Posterior cingulate gyrus (tissue), 11 donors: ENCODE measurements at places on chromosomes 2 and 18.

GRCh38 chr18:66138642-66139041 is 387.8 kb downstream of the CDH7 start:
- no peak for DNase-seq

- peak; percentile 90 for DNase-seq
Measured at GRCh38 chr2:239380831-239381708, 19.8 kb downstream of the HDAC4 start.

- DNase-seq, result no peak
Measured at GRCh38 chr2:16187482-16187817, 247.1 kb downstream of the MYCN start.

- peak; percentile 78 for DNase-seq
Measured at GRCh38 chr2:46780801-46781445, 134.7 kb downstream of the MCFD2 start.

GRCh38 chr18:3599195-3599594 is 149.2 kb downstream of the TGIF1 start:
- DNase-seq, result no peak

DNA sequence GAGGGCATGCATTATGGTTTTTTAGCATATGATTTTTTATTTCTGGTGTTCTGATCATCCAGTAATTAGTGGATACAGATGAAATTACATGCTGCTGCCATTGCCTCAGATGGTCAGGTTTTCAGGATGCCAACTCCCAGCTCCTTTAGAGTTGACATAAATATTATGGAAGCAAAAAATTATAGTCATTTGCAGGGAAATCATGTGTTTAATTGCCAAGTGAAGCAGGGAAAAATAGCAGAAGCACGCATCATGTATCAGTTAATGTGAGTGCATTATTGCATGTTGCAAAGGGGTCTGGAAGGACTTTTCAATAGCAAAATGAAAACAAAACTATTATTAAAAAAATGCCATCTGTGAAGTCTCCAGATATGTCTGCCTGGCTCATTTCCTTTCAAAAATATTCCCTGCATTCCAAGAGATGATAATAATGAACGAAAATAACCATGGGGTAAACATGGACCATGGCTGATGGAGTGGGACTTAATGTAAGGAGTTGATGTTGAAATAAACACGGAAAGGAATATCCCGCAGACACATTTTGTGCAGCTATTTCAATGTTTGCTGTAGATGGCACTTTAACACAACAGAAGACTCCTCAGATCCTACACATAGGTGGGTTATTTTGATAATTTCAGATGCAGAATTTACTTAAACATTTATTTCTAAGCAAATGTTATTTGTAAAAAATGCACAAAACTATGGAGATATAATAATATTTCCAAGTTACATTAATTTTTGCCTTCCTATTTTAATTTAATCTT is 87.7 kb upstream of the DYNAP start:
- no peak for DNase-seq

- DNase-seq, result no peak
Measured at GRCh38 chr2:47697000-47697601, 85.8 kb upstream of the MSH6 start.

DNA sequence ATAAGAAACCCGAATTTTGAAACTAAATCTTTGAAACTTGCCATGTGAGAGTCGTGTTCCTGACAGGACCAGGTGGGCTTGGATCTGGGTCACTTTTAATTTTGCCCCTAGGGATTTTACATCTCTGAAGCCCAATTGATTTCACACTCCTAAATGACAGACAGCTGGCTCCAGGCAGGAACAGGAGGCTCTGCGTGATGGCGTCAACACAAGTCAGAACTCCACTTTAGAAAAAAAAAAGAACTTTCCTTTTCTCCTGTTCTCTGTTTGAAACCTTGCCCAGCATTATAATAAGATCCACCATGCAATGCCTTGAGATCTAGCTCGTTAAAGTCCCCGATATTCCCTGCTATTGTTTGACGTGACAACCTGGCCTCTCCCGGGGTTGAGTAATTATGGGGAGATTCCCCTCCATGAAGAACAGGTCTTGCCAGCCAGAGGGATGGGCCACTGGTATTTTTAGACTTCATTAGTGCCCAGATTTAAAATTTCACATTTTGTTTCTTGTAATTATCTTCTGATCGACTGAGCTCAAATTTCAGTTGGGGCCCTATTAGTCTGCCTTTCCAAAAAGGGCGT is 260.3 kb downstream of the KLHL29 start:
- DNase-seq, result no peak

GRCh38 chr2:73031725-73032701 is 39.5 kb downstream of the SFXN5 start:
- DNase-seq, result no peak

GRCh38 chr2:43399515-43400264 is 173.3 kb upstream of the ZFP36L2 start:
- no peak for DNase-seq

DNA sequence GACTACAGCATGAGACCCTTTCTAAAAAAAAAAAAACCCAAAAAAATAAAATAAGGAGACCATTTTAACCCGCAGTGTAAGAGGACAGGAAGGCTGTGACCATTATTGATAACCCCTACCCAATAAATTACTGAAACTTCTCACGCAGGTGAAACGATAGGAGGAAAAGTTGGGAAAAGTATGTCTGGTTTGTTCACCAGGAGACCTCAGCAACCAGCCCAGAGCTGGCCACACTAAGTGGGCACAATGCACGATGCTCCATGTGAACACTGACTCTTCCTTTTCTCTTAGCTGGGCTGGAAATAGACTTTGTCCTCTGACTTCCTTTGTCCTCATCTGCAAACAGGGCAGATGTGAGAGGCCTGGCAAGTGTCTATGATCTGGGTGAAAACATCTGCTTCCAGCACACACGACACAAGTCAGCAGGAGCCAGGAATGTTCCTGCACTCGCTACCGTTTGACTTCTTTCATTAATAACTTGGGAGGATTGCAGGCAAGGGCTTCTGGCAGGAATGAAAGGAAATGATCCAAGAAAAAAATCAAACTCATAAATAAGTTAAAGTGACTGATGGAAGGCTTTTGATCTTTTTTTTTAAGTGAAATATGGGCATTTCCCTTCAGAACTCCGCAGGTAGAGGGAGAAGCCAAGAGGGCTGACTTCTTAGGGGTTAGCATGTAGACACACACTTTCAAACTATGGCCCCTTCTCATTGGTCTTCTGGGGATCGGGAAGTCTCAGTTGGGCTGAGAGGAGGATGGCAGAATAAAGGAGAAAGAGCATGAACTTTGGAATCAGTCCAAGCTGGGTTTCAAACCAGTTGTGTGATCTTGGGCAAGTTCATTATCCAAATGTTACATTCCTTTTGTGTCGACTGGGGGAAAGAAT is 137.4 kb upstream of the MYCN start:
- DNase-seq, result no peak

GRCh38 chr18:67467188-67467587 is 49.3 kb downstream of the DSEL start:
- DNase-seq, result no peak

GRCh38 chr2:159855143-159855542 is 57.1 kb upstream of the CD302 start:
- DNase-seq, result no peak
